ENCODE measurements at places on chromosomes 2 and 18.

DNA sequence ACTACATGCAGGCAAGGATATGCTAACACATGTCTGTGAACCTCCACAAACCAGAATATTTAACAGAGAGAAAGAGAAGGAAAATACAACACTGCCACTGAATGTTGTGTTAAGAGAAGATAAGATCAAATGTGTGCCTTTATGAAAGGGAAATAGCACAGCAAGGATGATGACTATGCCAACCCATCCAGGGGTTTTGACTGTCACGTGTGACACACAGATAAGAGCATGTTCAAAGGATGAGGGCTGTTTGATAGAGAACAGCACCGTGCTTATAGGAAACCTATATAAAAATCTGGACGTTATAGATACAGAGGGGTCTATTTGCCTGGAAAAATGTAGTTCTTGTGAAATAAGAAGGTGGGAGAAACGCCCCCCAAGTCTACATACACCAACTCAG, 911.8 kb downstream of the CPS1 start:
- DNase-seq: no peak

DNA sequence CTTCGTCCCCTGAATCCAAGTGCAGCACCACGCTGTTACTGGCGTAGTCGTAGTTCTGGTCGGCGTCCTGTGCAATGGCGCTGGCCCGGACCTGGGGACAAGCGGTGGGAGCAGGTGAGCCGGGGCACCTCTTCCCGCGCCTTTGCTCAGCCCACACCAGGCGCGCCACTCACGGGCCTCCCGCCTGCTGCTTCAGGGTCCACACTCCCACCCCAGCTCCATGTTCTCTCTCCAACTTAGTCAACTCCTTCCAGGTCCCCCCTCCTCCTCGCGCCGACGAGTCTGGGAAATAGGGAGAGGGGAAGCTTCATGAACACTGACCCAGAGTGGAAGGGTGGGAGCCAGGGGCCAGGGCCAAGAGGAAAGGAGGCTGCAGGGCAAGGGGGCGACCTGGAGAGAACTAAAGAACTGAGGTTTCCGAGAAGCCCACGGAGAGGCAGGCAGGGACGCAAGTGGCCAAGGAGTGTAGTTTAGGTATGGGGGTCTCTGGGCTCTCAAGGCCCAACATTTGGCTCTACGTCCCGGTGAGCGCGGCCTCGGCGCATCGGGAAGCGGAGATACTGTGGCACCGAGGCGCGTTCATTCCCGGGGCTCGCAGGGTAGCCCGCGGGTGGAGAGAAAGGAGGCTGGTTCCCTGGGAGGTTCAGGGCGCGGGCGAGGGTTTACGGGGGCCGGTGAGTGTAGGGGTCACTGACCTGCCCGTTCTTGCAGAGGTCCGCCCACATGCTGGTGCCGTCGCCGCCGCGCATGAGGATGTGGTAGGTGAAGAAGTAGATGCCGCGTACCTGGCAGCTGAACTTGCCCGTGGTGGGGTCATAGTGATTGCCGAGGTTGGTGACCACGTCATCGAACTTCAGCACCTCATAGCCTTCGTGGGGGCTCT, 1.4 kb downstream of the C1QL2 start:
- no peak for DNase-seq

DNA sequence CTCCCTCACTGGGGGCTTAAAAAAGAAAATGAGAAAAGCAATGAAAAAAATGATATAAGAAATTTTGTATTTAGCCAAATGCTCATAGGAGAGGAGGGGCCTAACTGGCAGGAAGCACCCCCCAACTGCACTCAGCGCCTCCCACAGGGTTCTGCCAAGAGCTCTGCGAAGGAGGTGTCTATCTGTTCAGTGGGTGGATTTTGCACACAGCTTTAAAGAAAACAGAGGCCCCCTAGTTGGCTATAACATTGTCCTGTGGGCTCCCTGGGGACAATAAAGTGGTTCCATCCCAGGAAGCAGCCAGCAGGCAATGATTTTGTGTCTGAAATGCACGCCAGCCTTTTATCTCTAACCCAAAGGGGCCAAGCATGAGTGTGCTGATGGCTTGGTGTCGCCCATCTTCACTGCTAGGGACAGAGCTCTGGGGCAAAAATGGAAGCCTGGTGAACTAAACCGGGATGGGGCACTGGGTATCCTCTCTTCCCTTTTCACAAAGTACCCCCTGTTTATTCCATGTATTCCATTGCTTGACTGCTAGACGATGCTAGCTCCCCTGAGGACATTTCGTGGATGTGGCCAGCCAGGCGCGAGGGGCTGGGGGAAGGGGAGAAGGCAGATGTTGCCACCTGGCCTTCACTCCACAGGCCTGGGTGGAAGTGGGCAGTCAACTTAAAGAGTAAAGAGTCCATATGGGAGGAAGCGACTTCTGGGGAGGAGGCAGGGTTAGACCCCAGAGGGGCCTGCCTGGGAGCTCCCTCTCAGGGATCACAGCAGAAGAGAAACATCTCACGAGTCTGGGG, 205.7 kb downstream of the CYP26B1 start:
- no peak for DNase-seq

DNA sequence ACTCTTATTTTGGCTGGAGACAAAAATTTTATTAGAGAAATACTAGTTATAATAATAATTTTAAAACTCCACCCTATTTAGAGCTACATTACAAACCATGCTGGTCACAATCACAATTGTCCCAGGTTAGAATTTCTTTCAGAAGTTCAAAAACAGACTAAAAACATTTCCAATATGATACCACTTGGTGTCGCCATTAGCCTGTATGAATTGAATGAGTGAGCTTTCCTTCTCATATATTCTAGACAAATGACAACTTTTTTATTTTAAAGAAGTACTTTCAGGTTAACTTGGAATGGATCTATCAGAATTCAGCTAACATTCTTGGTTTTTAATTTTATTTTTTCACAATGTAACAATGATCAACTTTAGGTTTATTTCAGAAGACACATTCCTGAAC, 48.0 kb downstream of the SERPINB8 start:
- no peak for DNase-seq

DNA sequence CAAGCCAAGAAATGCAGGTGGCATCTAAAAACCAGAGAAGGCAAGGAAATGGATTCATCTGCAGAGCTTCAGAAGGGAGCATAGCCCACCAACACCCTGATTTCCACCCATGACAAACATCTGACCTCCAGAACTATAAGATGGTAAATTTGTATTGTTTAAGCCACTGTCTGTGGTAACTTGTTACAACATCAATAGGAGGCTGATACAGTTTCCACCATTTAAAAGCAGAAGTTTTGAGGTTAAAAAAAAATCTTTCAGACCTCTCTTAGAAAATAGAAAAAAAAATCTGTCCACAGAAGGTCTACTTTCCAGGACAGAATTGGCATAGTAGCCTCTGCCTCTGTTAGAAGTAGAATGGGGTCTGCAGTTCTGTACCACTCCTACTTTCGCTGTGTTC, 37.2 kb downstream of the SLC40A1 start:
- no peak for DNase-seq

GRCh38 chr2:29115797-29116781, 874 bp downstream of the CLIP4 start:
- DNase-seq: peak; percentile 67

DNA sequence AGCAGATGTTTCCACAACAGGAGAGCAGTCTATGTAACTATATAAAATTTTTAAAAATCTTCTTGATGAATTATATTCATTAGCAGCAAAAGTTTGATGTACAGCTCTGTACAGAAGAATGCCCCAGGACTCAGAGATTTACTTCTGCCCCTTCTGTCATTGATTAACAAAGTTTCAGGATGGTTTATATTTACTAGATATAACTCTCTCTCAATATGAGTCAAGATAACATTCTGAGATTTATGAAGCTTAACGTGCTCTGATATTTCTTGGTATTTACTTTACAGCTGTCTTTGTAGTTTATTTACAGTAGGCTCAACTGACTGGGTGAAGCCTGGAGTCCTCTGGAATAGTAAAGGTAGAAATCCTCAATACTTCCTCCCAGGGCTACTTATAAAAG, 93.6 kb upstream of the HNMT start:
- DNase-seq: no peak

GRCh38 chr18:61541673-61542072, 208.4 kb downstream of the CDH20 start:
- DNase-seq: no peak

GRCh38 chr2:149042881-149043280, 4.4 kb downstream of the LYPD6B start:
- DNase-seq: no peak

DNA sequence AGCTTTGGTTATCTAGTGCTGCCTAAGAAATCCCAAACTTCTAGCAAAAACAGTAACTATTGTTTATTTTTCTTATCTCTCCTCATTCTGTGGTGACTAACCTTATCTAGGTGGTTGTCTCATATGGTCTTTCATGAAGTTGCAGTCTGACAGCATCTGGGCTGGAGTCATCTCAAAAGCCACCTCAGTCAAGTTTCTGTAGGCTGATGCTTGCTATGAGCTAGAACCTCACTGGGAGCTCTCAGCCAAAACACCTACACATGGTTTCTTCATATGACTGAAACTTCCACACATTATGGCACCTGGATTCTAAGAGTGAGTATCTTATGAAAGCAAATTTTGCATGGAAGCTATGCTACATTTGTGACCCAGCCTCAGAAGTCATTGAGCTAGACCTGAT, 596.4 kb upstream of the VRK2 start:
- DNase-seq: no peak

DNA sequence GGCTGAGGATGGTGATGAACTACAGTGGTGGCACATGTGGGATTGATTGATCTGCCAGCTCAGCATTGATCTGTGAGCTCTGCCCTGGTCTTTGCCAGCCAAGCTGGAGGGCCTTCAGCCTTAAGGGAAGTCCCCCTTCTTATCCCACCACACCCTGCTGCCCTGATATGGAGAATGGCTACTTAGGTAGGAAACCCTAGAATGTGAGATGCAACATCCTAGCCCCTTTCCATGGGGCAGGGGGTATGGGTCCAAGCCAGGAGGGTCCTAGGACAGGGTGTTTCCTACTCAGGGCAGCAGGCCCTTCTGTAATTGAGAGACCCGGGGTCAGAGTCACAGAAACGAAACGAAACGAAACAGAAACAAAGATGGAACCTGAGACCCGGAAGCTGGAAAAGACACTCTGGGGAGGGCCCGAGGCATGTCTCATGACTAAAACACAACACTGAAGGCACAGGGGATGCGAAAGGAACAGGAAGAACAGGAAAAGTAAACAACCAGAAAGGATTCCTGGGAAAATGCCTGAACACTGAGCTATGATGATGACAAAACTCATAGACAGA, 16.9 kb upstream of the SULT1C2 start:
- DNase-seq: no peak

DNA sequence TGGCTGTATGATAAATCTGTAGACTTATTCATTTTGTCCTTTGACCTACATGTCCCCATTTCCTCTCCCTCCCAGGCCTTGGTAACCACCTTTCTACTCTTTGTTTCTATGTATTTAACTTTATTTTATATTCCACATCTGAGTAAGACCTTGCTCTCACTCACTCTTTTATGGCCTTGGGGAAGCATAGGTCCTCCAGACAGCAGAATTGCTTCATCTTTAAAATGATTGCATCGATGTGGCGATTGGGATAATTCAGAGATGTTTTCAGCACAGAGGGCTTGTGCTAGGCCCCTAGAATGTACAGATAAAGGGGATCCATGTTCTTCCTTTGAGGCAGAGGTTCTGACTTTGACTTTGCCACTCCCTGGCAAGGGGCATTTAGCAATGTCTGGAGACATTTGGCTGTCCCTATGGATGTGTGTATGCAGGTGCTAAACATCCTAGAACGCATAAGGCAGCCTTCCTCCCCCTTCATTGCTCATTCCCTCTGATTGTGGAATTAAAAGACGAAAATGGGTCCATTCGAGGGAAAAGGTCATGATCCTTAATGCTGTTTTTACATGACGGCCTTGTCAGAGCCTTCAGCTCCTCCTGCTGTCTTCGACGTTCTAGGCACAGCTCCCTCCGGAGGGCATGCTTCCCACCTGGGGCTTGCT, 1.2 kb upstream of the GPR39 start:
- DNase-seq: no peak

DNA sequence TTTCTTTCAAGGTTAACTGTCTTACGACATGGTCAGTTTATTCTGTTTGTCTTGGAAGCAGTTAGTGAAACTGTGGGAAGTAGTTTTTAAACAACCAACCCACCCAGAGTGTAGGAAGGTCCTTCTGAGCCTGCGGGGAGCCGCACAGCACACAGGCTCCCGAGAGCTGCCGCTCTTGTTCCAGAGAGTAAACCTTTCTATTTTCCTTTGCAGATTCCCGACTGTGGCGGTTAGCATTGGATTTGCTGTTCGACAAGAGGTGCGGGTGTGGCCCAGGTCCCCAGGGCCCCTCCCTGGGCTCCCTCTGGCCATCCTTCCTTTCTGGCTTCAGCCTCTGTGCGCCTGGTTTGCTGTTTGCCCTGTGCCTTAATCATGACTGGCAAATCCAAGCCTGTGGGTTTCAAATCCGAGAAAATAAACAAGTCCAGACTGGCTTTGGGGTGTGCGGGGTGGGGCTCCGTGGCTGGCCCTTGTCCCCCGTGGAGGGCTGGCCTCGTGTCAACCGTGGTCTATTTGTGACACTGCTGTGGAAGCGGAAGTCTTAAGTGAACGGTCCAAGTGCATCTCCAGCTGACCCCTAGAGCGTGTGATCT, 30.7 kb downstream of the IMPA2 start:
- peak; percentile 48 for DNase-seq

DNA sequence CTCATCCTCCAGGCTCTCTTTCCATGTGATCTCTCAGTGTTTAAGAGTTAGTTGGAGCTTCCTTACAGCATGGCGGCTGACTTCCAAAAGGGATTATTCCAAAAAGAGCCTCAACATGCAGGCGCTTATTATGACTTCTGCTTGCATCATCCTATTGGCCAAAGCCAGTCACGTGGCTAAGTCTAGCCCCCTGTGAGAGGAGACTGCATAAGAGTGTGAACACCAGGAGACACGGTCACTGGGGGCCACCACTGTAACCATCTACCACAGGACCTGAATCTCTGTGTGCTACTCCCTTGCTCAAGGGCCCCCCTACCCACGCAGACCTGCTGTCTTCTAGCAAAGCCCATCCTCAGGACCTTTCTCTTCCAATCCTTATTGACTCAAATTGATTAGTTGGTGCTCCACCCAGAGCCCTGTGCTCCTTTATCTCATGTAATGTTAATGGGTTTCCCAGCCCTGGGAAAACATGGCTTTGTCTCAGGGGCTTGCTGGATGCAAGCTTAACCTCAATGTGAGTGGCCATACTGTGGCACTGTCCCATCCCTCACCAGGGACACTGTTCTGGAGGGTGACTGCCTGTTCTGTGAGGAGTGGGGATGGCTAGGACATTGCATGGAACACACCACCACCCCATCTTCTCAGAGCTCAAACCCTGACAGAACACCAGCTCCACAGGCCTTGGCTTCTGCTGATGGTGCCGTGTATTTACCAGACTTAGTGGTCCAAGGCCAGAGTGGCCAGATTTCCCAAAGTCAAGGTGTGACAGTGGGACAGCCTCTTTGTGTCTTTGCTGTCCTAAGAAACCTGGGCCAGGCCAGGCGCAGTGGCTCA, 4.2 kb downstream of the IL1RN start:
- no peak for DNase-seq

GRCh38 chr18:78642296-78642951, 337.2 kb upstream of the SALL3 start:
- no peak for DNase-seq
